ENCODE measurements at places on chromosomes 2 and 18.

GRCh38 chr2:118085173-118086023 is 2.9 kb upstream of the INSIG2 start:
- no peak for DNase-seq

DNA sequence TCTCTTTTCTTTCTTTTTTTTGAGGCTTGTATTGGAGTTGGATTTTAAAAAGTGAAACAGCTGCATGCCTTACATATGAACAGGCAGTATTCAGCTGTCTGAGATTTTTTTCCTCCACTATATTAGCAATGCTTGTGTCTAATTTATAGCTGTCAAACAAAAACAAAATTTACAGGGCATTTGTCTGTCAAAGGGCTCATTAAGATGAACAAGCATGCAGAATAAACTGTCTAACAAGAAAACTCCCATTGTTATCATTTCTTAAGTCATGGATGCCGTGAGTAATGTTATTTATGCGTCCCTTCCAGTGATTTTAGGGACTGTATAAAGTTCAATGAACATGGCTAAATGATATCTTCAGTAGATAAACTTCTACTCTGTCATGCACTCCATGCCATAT is 674.7 kb downstream of the PLCL1 start:
- no peak for DNase-seq

DNA sequence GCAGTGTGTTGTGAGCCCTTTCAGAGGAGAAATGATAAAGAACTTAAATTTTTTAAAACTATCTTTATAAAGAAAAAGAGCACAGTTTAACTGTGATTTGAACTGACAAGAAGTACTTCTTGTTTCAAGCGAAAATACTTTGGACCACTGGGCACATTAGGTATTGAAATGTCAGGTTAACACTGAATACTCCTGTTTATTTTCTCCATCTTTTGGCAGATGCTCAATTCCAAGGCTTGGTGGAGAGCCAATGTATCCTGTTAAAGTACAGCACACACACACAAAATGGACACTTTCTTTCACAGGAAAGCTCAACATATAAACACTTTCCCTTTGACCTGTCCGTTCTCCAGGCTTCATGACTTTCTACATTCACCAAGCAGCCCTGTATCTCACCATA is 32.6 kb upstream of the SP3 start:
- DNase-seq, result no peak

GRCh38 chr2:138036522-138036921 is 72.2 kb downstream of the HNMT start:
- DNase-seq, result no peak

DNA sequence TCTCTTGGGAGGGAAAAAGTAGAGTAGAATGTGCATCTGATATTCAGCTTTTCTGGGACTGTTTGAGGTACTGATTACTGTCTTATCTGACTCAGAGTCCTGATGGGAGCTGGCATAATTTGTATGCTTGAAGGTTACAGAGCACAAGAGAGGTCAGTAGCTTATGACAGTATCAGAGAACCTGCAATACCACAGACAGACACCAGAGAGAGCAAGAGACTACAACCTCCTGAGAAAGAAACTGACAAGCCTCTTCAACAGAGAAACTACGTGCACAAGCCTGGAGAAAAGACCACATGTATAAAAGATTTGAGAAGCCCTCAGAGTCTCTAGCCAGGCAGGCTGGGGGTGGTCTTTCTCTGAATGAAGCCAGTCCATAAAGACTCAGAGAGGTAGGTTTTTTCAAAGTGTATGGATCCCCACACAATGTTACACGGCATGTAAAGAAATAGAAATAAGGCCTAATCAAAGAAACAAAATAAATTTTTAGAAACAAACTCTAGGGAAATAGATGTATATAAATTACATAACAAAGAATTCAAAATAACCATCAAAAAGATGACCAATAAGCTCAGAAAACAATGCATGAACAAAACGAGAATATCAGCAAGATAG is 568.3 kb downstream of the LRRTM4 start:
- peak; percentile 92 for DNase-seq

GRCh38 chr2:222440673-222441422 is 16.5 kb downstream of the SGPP2 start:
- no peak for DNase-seq

GRCh38 chr18:36735130-36735529 is 93.7 kb downstream of the TPGS2 start:
- peak; percentile 95 for DNase-seq

DNA sequence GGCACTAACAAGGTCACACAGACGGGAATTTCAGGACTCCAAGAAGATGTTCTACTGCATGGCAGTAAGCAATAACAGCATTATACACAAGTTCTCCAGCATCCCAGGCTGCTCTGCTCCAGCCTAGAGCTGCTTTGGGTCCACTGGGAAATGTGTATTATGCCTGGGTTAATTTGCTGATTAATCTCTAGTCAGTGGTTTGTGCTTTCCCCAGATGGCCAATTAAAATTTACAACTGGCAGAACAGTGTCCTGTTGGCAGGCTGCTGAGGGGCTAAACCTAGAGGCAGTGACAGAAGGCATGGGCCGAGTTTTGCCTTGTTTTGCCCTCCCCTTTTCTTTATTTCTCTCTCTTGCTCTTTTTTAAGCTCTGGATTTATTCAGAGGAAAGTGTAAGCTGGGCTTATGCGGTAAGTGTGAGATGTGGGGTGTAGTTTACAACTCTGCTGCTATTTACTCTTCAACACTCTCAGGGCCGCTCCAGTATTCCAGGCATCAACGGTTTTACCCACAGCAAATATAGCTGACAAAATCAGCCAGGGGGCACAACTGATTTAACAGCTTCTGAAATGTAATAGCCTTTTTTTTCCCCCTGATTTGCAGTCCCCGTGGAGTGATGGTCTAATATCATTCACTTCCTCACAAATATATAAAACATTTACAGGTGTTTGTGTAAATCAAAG is 348.0 kb downstream of the GPD2 start:
- DNase-seq, result no peak

DNA sequence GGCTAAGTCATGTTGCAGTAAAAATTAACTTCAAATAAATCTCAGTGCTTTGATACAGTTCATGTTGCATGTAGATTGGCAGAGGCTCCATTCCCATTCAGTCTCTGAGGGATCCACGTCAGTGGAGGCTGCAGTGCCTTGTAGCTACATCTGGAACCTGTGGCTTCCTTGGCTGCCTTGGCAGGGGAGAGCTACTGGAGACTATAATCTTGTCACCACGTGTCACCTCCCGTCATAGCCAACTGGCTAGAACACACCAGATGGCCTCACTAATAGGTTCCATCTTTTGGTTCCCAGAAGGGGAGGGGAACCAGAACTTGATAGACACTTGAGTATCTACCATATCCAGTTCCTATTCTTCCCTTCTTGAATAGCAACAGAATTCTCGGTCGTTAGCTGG is 28.4 kb downstream of the E2F6 start:
- no peak for DNase-seq

GRCh38 chr2:241064008-241064801 is 37.9 kb downstream of the MTERF4 start:
- DNase-seq, result peak; percentile 66

- DNase-seq, result no peak
These were observed 27.0 kb downstream of the DNMT3A start for GRCh38 chr2:25314514-25315315.

GRCh38 chr2:45741161-45741850 is 89.8 kb downstream of the PRKCE start:
- no peak for DNase-seq

- DNase-seq, result peak; percentile 56
These were observed 794 bp downstream of the DLX2 start for GRCh38 chr2:172101821-172102390.

DNA sequence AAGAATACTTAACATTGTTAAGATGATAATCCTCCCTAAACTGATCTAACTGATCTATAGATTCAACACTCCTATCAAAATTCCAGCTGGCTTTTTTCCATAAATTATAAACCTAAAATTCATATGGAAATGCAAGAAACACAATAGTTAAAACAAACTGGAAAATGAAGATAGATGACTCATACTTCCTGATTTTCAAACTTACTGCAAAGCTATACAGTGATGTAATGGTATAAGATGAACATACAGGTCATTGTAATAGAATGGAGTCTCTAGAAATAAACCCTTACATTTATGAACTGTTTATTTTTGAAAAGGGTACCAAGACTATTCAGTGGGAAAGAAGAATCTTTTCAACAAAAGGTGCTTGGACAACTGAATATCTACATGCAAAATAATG is 32.3 kb downstream of the UBXN4 start:
- DNase-seq, result no peak

- DNase-seq, result no peak
These were observed 11.2 kb upstream of the FOSL2 start for GRCh38 chr2:28381225-28382180.

- DNase-seq, result no peak
These were observed 291.9 kb upstream of the CDH7 start for GRCh38 chr18:65458871-65459270.

DNA sequence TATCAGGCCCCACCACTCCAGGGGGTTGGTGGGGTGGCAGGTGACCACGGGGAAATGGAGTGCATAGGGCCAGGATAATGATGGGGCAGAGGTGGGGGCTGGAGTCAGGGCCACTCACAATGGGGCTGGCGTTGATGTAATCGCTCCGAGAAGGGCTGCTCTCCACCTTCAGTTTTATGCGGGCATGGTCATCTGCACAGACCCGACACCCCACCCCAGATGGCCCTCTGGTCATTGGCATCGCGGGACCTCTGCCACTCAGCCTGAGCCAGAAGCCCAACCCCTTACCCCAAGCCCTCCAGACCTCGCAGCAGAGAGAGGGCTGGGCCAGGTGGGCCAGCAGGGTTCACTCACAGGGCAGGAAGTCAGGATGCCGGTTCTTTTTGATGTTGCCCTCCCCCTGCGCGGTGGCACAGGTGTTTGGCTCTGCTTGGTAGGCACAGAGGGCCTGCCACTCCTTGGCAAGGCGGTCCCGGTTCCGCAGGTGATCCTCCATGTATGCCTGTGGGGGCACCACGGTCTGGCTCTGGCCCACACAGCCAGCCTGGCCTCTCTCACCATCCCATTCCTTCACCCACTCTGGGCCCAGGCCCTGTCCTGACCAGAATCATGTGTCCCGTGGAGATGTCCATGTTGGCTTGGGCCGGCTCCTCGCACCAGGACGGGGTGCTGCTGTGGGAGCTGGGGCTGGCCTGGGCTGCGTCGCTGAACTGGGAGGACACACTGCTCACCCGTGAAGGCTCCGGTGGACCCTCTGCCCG is 12.4 kb downstream of the PTPRN start:
- no peak for DNase-seq

DNA sequence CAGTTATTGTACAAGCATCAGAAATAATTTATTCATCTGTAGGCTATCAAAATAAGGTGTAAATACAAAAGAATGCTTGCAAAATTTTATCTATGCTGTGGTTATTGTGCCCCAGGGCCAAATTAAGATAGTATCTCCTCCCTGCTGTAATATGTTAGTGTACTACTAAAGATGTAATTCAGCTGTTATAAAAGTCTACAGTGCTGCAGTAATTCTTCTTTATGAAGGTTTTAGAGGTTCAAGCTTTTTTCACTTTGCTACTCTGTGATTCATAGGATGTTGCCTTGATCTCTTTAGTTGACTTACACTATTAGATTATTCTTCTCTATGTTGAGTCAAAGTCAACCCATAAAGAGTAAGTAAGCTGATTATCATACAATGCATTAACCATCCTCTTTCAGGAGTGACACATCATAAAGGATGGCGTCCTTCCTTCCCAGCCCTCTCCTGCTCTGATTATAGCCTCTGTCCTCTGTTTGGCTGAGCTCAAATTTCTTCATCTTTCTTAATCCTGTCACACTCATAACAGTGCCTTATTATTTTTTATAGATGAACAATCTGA is 29.3 kb upstream of the DYNAP start:
- no peak for DNase-seq

DNA sequence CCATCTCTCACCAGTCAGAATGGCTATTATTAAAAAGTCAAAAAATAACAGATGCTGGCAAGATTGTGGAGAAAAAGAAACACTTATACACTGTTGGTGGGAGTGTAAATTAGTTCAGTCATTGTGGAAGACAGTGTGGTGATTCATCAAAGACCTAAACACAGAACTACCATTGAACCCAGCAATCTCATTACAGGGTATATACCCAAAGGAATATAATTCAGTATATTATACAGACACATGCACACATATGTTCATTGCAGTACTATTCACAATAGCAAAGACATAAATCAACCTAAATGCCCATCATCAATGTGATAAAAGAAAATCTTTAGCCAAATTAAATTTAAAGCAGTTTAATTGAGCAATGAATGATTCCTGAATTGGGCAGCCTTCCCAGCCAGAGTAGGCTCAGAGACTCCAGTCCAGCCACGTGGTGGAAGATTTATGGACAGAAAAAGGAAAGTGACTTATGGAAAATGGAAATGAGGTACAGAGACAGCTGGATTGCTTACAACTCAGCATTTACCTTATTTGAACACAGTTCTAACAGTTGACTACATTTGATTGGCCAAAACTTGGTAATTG is 377.1 kb upstream of the SLC39A10 start:
- DNase-seq, result no peak

DNA sequence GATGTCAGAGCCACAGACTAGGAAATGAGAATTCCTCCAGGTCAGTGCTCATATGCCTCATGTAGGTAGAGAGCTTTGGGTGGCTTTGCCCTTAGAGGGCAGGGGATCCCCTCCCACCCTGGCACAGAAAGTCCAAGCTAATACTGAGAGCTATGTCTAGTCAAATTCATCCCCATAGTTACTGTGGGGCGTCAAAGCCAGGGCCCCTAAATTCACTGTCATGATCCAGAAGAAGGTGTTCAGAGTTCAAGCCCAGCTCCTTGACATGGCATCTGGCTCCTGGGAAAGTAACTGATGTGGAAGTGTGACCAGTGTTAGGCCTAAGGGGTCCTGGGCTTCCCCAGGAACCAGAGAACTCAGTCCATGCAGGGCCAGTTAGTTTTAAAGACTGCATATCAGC is 1.8 kb downstream of the THNSL2 start:
- DNase-seq, result no peak

DNA sequence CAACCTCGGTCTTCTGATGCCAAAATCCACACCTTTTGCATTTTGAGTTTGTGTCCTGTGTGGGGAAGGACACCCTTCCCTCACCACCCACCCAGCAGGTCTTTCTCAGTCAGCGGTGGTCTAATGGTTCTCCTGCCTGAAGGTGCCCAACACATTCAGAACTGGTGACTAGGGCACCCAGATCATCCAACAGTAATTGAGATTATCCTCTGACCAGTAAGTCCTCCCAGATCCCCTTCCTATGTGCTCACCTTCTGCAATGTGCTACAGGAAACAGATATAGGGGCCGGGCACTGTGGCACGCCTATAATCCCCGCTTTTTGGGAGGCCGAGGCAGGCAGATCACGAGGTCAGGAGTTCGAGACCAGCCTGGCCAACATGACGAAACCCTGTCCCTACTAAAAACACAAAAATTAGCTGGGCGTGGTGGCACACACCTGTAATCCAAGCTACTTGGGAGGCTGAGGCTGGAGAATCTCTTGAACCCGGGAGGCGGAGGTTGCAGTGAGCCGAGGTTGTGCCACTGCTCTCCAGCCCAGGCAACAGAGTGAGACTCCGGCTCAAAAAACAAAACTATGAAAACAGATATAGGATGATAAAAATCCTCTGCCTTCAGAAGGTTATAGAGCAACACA is 56.2 kb downstream of the REEP1 start:
- no peak for DNase-seq

- DNase-seq, result no peak
These were observed 68.2 kb downstream of the GLI2 start for GRCh38 chr2:120803764-120804335.
